ENCODE measurements at places on chromosomes 5 and 9.
A peak's percentile ranks its signal among the peaks of the same experiment; 100 is the strongest.

DNA sequence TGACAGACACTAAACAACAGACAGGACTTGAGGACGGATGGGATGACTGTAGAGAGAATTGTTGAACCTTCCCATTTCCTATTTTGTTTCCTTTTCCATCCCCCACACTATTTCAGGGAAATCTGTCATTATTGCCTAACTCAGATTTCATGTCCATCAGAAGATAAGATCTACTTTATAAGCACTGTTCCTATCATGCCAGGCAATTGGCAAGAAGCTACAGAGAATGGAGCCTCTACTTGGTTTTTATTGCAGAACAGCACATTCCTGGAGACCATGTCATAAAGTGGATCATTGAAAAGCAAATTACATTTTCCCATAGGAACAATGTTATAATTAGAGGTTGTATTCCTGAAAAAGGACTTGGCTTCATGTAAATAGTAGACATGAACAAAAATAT is 173.7 kb upstream of the KIF2A start:
- DNase-seq: no peak

DNA sequence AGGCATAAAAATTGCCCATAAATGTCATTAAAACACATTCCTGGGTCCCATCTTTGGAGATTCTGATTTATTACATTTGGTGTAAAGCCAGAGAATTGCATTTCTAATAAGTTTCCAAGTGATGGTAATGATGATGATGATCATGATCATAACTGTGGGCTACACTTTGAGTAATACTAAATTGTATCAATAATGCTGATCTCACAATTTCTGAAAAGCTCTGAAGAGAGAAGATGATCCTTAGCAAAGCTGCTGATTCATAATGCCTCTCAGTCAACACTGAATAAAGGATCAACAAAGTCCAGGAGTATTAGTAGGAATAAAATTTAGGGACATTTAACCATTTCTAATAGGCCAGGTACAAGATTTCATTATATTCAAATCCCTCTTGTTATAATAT is 434.5 kb downstream of the CAAP1 start:
- DNase-seq: no peak

GRCh38 chr9:16414451-16414850 is 456.0 kb downstream of the BNC2 start:
- no peak for DNase-seq

- DNase-seq: no peak
These were observed 83.6 kb downstream of the ANKH start for GRCh38 chr5:14787801-14788579.

DNA sequence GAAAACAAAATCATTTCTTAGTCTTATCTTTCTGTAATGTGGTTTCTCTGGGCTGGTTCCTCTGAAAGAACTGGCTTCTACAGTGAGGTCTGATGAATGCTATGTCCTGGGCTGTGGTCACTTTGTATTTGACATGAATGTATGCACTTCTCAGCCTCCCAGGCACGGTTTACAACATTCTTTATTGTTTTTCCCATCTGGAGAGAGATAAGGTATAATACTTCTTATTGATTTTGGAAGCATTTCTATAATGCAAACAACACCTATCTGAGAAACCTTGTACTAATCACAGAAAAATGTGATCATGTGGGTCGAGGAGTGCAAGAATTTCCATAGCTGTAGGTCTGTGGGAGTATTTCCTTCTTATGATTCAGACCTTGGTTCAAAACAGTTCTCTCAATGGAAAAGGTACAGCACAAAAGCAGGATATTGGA is 46.9 kb downstream of the ACTBL2 start:
- DNase-seq: no peak

DNA sequence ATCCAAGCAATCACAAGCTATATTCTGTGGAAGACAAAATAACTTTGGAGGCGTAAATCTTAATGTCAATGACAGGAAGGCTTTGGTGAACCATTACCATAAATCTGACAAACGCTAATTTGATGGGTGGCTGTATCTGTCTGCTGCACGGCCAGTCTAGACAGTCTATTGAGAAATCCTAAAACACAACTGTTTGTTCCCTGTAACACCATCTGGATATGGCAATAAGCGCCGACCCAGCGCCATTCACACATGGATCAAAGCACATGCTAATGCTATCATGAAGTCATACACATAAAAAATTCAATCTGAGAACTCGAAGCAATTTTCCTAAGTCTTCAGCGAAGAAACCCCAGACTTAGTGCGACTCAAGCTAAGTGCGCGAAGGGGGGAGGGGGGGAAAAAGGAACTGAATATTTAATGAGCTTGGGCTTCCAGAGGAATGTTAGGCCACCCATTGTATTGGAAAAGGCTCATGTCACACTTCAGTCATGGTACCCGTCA is 95.1 kb downstream of the ARL15 start:
- peak; percentile 32 for DNase-seq

- no peak for DNase-seq
These were observed 259.8 kb downstream of the NDUFS4 start for GRCh38 chr5:53820119-53820801.

- DNase-seq: no peak
These were observed 49.0 kb upstream of the DHFR start for GRCh38 chr5:80703747-80704146.

DNA sequence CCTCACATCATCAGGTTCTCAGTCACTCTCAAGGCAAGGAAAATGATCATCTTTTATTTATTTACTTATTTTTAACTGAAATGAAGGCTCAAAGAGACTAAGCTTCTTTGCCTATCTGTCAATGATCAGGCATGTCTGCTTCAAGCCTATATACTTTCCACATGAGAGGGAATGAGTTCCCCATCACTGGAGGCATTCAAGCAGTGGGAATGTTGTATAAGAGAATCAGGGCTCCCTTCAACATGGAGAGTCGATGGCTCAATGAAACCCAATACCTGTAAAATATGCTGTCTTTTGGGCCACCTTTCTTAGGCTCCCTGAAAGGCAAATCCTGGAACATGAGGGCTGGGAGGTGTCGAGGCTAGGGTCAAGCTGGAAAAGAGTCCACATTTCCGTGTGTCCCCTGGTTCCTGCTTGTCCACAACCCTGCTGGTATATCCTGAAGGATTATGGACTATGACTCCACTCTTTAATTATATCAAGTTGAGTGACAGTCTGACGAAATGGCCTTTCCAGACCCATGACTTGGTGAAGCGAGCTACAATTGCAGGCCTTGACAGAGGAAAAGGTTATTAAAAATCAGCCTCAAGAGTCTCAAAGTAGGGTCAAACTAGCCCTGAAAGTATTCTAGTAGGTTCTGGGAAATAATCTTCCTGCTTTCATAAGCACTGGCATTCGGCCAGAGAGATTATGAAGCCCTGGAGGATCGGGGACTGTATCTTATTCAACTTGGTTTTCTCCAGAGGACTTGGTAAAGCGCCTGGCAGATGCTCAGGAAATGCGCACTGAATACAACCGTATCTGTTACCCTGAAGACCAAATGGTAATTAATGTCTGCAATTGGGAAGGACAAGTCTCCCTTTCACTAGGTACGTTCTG is 145.9 kb upstream of the TBC1D2 start:
- no peak for DNase-seq

DNA sequence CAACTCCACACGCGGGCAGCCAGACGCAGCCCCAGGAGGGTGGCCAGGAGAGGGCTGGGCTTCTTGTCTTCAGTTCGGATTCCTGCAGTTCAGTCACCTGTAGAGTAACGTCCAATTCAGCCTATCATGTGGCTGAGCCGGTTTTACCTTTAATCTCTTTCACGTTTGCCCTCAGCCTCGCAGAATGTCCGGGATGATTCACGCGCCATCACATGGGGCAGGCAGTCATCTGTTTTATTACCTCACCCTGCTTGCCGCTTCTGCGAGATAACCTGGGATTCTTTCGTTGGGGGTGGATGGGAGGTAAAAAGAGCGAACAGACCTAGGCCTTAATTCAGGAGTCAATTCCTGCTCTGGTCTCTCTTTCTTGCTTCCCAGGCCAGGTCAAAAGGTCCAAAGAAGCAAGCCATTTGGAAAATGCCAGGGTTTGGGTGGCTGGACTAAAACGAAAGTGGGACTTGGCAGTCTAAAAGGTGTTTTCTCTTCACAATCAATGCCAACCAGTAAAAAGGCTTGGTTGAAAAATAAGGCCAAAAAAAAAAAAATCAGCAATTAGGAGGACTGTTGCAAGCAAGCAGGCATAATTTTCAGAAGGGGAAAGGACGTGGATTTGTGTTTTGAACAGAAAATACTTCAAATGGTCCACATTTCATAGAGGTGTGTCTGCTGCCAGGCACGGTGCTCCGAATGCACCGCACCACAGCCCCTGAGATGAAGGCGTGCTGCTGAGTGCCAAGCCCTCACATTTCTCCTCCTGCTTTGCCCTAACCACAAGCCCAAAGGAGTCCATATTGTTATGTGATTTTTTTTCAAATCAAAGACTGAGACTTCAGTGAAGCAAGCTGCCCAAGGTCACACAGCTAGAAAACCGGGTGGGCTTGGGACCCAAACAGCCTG is 2.8 kb upstream of the WWC1 start:
- no peak for DNase-seq

DNA sequence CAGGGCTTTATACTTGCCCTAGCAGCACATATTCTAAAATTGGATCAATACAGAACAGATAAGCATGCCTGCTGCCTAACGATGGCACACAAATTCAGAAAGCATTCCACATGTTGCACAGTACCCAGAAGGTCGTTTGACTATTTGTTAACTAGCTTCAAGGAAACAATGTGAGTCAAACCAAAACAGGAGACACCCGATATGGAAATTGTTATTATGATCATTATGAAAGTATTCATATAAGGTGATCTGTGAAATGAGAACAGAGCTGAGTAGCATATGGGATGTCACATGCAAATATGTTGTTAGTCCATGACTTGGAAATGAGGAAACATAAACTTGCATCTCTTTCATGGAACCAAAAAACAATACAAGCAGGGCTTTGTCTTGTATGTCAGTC is 56.3 kb upstream of the BICD2 start:
- no peak for DNase-seq

DNA sequence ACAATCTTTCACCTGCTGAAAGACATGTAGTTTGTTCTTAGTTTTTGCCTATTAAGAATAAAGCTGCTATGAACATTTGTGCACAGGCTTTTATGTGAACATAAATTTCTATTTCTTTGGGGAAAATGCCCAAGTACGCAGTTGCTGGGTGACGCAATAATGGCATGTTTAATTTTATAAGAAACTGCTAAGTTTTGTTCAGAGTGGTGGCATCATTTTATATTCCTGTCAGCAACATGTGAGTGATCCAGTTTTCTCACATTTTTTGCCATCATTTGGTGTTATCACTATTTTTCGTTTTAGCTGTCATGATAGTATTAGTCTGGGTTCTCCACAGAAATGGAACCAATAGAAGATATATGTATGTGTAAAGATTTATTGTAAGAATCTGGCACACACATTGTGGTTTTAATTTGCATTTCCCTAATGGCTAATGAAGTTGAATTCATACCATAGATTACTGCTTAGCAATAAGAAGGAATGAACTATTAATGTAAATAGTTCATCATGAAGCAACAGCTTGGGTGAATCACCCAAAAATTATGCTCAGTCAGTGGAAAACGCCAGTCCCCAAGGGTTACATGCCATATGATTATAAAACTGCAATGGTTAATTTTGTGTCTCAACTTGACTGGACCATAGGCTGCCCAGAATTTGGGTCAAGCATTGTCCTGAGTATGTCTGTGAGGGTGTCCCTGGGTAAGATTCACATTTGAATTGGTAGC is 358.6 kb downstream of the MSX2 start:
- no peak for DNase-seq
